Neural crest cell (in vitro differentiated cells): ENCODE measurements at places on chromosomes 4 and X. TPM values are rescaled to one million over a fixed set of nuclear protein-coding genes. Genes with fewer than 3 reads are reported as not detected.

RBM46 gene
- not detected in 2 replicates for total RNA-seq

AMTN gene
- total RNA-seq, result not detected in 2 replicates

PLP1 gene
- total RNA-seq, result 265 and 288 TPM in 2 replicates

DNA sequence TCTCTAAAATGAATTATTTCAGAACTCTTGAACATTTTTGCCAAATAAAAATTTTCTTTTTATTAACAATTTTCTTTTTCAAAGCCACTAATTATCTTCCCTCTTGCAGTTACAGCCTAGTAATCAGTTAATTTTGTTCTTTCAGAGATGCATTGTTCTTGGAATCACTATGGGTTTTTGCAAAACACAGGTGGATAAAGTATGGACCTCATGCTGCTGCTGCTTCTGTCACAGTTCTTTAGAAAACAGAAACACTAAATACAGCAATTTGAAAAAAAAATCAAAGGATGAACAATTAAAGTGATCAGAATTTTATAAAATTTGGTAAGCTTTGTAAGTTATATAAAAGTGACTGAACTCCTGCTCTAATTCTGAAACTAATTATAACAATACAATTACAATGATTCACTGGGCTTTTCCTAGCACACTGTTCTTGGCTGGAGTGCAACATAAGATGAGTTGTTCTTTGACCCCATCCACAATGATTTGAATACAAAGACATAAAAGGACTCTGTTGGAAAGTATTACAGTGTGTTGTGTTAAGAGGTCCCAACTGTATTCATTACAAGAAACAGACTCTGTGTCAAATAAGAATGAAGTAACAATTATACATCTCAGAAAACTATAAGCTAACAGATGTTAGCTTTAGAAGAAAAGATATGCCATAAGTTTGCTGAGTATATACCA is 59.4 kb upstream of the GK2 start:
- no peak for DNase-seq

- DNase-seq, result no peak
These were observed 552 bp downstream of the NKRF start for GRCh38 chrX:119605464-119606279.
